ENCODE measurements at places on chromosomes 1 and 21. TPM values are rescaled to one million over a fixed set of nuclear protein-coding genes. Genes with fewer than 3 reads are reported as not detected.

DNA sequence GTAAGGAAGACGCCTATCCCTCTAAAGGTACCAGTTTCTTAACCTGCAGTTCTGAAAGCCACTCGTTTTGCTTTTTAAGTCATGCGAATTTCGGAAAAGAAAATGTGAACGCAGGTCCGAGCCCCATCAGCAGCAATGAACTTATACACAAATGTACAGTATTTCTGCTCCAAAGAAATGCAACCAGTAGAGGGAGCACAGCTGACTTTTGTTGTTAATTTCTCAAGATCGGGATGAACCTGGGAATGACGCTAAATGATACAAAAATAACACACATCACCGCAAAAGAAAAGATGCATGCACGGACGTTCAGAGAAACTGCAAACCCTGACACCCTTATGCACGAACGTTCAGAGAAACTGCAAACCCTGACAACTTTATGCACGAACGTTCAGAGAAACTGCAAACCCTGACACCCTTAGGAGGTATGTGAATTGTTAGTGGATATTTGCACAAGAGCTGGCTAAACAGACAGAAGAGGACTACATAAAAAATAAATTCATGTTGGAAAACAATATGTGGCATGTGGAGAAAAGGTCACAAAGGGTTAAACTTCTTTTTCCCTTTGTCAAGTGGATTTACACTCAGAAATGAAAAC is 3.5 kb upstream of the TIAM1 start:
- DNase-seq, result no peak

- DNase-seq, result no peak
These were observed at the start of gene CDA for GRCh38 chr1:20588634-20589225. TSS of gene CDA (plus strand) at chr1:20589097. CDS start at chr1:20589130, 33 bp downstream.

GRCh38 chr1:77487631-77488030 is 194.8 kb downstream of the ZZZ3 start:
- no peak for DNase-seq

DNA sequence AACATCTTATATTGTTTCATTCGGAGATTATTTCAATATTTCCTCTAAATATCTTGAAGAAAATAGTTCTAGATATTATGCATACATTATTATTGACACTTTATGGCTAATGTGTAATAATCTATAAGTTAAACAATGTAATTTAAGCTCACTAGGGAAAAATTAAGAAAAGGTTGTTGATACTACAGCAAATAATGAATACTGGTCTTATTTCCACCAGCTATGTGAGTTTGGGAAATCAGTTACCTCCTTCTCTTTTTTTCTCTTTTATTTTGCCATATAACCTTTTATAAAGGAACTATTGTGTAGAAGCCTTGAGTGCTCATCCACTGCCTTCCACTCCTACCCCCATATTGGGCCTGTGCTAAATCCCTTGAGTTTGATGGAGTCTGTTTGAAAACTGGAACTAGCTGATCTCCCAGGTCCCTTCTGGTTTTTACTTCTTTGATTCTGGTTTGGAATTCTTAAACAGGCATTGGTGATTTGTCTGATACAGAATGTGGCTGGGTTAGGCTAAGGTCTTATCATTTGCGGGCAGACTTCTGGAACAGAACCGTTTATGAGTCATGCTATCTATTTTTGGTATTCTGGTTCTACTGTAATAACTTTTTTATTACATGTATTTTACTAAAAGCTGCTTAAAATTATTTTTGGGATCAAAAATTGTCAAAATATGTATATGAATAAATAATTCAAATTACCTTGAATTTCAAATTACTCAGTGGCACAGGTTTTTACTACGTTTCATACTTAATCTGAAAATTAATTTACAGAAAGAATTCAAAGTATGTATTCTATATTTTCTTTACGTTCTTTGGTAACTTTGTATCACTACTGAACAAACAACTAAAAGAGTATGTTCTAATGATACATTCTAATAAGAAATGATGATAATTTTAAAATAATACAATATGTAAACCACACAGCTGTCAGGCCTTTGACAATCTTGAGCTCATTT is 5.0 kb upstream of the CDC14A start:
- DNase-seq, result no peak

DNA sequence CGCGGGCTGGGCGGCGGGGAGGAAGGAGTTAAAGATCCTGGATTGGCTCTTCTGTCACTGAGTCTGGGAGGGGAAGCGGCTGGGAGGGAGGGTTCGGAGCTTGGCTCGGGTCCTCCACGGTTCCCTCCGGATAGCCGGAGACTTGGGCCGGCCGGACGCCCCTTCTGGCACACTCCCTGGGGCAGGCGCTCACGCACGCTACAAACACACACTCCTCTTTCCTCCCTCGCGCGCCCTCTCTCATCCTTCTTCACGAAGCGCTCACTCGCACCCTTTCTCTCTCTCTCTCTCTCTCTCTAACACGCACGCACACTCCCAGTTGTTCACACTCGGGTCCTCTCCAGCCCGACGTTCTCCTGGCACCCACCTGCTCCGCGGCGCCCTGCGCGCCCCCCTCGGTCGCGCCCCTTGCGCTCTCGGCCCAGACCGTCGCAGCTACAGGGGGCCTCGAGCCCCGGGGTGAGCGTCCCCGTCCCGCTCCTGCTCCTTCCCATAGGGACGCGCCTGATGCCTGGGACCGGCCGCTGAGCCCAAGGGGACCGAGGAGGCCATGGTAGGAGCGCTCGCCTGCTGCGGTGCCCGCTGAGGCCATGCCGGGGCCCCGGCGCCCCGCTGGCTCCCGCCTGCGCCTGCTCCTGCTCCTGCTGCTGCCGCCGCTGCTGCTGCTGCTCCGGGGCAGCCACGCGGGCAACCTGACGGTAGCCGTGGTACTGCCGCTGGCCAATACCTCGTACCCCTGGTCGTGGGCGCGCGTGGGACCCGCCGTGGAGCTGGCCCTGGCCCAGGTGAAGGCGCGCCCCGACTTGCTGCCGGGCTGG is at the start of gene NPR1:
Gene NPR1 (plus strand): TSS at position 170 of the 818 bp plus-strand sequence. CDS start 421 bp downstream, at position 591.
- DNase-seq, result no peak

- DNase-seq, result no peak
These were observed 8.4 kb downstream of the SAMD11 start for GRCh38 chr1:932173-932510.

DNA sequence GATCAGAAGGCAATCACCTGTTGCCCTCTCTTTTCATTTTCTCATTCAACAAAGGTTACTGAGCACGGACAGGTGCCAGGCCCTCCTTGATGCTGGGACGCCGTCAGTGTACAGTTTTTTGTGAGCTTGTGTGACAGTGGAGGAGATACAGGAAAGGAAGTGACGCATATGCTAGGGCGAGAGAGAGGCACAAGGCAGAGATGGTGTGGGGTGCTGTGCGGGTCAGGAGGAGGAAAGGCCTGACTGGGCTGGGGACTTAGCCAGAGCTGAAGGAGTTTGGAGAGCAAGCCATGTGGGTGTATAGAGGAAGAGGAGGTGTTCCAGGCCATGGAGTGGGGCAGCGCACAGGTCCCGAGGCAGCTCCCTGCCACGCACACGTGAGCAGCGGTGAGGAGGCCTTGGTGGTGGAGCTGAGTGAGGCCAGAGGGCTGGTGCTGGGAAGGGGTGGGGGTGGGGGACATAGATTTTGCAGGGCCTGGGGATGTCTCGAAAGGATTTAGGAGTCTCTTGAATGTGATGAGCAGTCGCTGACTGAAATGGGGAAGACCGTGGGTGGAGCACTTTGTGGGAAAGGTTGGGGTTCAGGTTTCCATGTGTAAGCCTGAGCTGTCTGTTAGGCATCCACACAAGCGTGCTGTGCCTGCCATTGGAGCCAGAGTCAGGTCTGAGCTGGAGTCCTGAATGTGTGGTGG is 46.0 kb downstream of the TRAPPC10 start:
- DNase-seq, result no peak

DNA sequence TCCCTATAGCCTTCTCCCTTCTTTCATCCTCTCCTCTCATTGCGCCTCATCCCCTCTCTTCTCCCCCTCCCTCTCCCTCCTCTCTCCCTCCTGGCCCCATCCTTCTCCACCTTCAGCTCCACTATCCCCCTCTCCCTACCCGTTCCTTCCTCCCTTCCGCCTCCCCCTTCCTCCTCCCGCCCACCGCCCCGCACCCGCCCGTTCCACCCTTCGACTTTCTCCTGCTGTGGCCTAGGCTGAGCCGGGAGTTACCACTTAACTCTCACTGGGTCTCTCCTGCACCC is 1.6 kb downstream of the NPR1 start:
- no peak for DNase-seq

- DNase-seq, result no peak
These were observed 11.5 kb upstream of the LYST start for GRCh38 chr1:235878082-235878811.

- DNase-seq, result no peak
These were observed 94.0 kb downstream of the ST6GALNAC5 start for GRCh38 chr1:76961181-76961819.

DNA sequence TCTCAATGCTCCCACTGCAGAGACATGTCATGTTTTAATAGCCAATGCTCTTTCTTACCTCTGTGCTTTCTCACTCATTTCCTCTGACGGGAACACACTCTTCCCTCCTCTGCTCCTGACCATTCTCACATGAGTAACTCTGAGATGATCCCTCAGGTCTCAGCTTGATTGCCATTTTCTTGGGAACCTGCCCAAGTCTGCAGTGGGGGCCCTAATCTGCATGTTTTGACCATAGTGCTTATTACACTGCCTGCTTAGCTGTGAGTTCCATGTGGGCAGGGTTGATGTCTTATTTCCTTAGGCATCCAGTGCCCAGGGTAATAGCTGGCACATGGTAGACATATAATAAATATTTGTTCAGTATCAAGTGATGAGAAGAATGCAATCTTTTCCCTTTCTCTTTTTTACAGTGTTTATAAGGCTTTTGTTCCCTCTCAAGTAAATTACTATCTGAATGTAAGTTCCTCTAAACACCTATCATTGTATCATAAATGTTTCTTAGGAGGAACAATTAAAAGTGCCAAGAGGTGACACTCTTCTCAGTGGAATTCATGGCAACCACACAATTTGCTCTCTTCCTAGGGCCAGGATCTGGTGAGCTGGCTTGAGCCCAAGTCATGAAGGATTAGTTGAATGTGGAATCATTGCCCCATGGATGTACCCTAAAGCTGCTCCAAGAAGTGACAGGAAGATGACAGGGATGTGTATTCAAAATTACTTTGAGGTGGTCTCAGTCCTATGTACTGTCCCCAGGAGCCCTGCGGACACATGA is 485.4 kb upstream of the USP24 start:
- DNase-seq, result no peak

DNA sequence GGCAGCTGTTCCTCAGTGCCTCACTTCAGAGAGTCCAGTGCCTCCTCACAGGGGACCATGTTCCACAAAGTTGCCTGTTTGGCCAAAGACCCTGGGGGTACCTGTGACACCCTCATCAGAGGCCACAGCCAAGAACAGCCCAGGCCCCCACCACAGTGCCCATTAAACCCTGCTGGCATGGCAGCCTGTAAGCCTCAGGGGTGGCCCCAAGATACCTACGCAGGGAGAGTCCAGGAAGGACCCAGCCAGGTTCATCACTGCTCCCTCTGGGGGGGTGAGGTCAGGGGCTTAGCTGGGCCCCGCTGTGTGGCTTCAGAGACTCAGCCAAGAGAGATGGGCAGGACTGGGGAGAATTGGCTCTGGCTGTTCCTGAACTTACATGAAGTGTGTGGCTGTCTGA is 19.1 kb upstream of the PRDM16 start:
- DNase-seq, result no peak

DNA sequence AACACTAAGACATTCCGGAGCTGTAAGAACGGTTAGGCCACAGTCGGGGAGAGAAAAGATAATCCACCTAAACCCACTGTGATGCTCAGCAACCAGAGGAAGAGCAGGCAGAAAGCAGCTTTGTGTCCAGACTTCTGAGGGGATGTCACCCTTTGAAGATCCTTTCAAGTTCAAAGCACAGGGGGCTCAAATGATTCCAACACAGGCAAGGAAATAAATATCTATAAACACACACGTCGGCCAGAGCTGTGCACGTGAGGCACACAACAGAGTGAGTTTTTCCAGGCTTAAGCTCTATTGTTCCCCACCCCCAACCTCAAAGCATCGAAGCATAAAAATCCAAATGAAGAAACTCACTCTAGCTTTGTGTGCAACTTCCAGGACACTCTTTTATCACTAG is 479.0 kb downstream of the DISC1 start:
- no peak for DNase-seq

- DNase-seq, result no peak
These were observed 264.6 kb downstream of the BARHL2 start for GRCh38 chr1:90452491-90452890.

- no peak for DNase-seq
These were observed 9.2 kb downstream of the FASLG start for GRCh38 chr1:172668097-172668496.

GRCh38 chr1:178716111-178716510 is 8.9 kb upstream of the RALGPS2 start:
- no peak for DNase-seq

- DNase-seq, result no peak
These were observed 10.4 kb downstream of the ADAMTSL4 start for GRCh38 chr1:150559656-150560010.

DNA sequence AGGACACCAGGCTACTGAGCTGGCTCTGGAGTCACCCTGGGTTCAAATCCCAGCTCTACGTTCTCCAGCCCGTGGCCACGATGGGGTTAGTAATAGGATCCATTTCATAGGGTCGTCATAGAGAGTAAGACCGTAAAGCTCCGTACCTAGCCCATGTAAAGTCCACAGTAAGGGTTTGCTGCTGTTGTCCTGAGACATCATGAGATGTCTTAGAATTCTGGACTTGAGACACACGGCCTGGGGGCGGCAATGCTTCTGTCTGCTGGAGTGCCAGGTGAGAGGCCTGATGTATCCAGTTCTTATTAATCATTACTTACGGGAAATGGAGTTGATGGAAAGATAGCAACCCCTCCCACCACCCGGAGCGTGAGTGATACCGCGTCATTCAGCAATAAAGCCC is 3.6 kb downstream of the TCP10L start:
- DNase-seq, result no peak

GRCh38 chr1:58412071-58412580 is 134.4 kb downstream of the OMA1 start:
- no peak for DNase-seq

DNA sequence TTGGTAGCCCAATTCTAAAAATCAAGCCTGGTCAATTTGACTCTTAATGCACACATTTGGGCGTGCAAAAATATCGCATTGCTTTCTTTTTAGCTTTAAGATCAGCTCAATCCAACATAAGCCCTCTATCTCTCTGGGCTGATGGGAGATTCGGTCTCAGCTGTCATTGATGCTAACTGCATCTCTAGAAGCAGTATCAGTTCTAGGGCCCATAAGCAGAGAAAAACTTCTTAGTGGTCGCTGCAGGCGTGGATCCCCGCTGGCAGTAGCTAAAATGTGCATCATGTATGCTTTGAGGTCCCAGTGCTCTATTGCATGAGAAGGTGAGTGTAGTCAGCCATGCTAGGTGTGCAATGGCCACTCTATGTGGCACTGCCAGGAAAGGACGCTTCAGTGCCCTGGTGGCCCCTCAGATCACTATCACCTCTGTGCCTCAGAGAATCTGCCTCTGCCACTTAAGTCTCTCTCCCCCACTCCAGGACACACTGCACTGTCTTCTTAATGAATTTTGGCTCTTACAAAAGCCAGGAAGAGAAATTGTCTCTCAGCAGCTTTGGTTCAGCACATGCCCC is 79.7 kb upstream of the GADD45A start:
- DNase-seq, result no peak

Gene RNU1-3
- not detected for polyA plus RNA-seq

Gene TNFRSF4
- polyA plus RNA-seq, result 1.9 TPM

Gene MATN1
- 0.27 TPM for polyA plus RNA-seq

Gene ADAM30
- polyA plus RNA-seq, result not detected

Gene HSF2BP
- 1.7 TPM for polyA plus RNA-seq

Gene RSPH1
- polyA plus RNA-seq, result 10.5 TPM

Gene ARMH1
- 4.9 TPM for polyA plus RNA-seq

Gene CRP
- polyA plus RNA-seq, result not detected

Gene POGK
- polyA plus RNA-seq, result 43.3 TPM

Gene ACTN2
- 1.4 TPM for polyA plus RNA-seq

Gene CHIA
- not detected for polyA plus RNA-seq

Gene ECM1
- polyA plus RNA-seq, result 12.4 TPM

Gene KRTAP19-5
- not detected for polyA plus RNA-seq
